ENCODE measurements at places on chromosomes 4 and X.

DNA sequence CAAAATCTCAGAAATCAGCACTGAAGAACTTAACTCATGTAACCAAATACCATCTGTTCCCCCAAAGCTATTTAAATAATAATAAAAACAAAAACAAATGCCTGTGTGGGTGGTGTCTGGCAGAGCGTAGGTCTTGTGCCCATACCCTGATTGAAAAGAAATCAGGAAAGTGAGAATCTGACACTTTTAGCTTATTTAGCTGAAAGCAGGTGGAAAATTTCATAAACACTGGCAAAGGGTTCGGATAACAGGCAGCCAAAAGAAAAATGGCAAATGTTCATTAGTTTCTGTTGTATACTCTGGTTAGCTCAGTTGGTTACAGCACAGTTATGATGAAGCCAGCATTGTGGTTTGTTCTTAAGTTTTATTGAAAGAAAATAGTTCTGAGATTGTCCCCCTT is 48.3 kb downstream of the REPS2 start:
- no peak for DNase-seq

GRCh38 chr4:126582737-126583136 is 1050.0 kb upstream of the INTU start:
- no peak for DNase-seq

GRCh38 chr4:96677499-96677898 is 837.6 kb downstream of the PDHA2 start:
- DNase-seq = no peak

GRCh38 chr4:25513814-25514213 is 136.8 kb downstream of the ANAPC4 start:
- DNase-seq = no peak

DNA sequence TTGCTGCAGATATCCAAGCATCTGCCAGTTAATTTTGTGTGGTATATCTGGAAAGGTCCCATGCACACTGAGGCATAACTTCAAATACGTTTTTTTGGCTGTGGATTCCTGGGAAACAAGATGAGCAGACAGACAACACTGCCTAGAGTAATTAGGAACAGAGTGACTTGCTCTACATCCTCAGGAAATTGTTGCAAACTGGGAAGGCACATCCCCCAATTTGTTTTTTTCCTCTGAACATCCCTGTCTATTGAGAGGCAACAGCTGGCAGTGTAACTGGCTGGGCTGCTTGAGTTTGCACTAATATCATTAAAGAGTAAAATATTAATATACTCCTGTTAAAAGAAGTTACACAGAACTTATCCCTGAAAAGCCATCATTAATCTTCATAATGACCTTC is 207.7 kb upstream of the SLIT2 start:
- DNase-seq = no peak

- no peak for DNase-seq
These were observed 259.7 kb downstream of the DCHS2 start for GRCh38 chr4:154231806-154232478.

- DNase-seq = no peak
These were observed 85.5 kb downstream of the RTL3 start for GRCh38 chrX:78573630-78574029.

- DNase-seq = peak; percentile 66
These were observed 38.8 kb upstream of the BEX4 start for GRCh38 chrX:103175944-103176753.

- no peak for DNase-seq
These were observed 8.3 kb downstream of the GPRIN3 start for GRCh38 chr4:89299153-89299791.

GRCh38 chr4:73028621-73029020 is 40.9 kb downstream of the COX18 start:
- no peak for DNase-seq

DNA sequence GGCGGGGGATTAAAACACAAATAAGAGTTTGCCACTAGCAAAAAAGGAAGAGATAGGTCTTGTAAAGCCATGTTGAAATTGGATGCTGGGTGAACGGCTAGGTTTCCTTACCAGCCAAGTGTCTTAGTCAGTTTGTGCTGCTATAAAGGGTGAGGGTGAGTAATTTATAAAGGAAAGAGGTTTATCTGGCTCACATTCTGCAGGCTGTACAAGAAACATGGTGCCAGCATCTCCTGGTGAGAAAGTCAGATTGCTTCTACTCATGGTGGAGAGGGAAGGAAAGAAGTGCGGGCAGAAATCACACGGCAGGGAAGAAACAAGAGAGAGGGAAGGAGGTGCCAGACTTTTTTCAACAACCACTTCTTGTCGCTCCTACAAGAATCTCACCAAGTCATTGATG is 507.5 kb downstream of the SPOCK3 start:
- DNase-seq = no peak

- no peak for DNase-seq
These were observed 151.7 kb upstream of the RPS6KA6 start for GRCh38 chrX:84339507-84340364.

GRCh38 chrX:150324919-150325318 is 38.2 kb upstream of the MAMLD1 start:
- DNase-seq = no peak

- no peak for DNase-seq
These were observed 94.3 kb downstream of the AREG start for GRCh38 chr4:74539044-74539790.

- peak; percentile 14 for DNase-seq
These were observed 76.0 kb upstream of the MXD4 start for GRCh38 chr4:2337896-2338295.

GRCh38 chr4:102792361-102792936 is 31.7 kb upstream of the MANBA start:
- no peak for DNase-seq

- no peak for DNase-seq
These were observed 486.4 kb upstream of the RPS6KA3 start for GRCh38 chrX:20753076-20753475.

GRCh38 chrX:39164212-39164611 is 363.0 kb downstream of the MID1IP1 start:
- no peak for DNase-seq

- no peak for DNase-seq
These were observed 126.7 kb downstream of the EMCN start for GRCh38 chr4:100391086-100391485.

- DNase-seq = no peak
These were observed 7.8 kb upstream of the HERC3 start for GRCh38 chr4:88584471-88584900.

DNA sequence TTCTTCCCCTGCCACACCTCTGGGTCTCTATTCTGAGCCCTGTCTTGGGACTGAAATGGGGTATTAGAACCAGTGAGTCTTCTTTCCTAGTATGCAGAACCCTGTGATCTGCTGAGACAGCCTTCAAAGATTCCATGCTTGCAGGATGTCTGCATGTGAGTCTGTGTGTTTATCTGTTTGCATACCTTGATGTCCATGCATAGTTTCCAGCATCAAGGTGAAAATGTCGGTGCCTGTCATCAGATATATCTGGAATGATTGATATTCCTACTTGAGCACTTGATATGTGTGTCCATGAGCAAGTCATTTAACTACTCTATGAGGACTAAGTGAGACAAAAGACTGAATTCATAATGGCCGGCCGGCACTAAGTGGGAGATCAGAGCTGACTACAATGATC is 117.0 kb upstream of the HS3ST1 start:
- no peak for DNase-seq

Measured in activated T-cell treated with anti-CD3 and anti-CD28 coated beads, Interleukin-2, amount 50 U/mL, for 24 hours (primary cell).